Stimulated activated CD8-positive, alpha-beta memory T cell treated with anti-CD3 and anti-CD28 coated beads, Interleukin-4, amount 100 ng/mL, for 1 hour (primary cell): ENCODE measurements at places on chromosomes 7 and 10.

- no peak for DNase-seq
These were observed 92.2 kb upstream of the DKK1 start for GRCh38 chr10:52221923-52222322.

GRCh38 chr10:101772017-101772894, 3.7 kb downstream of the FGF8 start:
- DNase-seq = no peak

- DNase-seq = no peak
These were observed 237.5 kb upstream of the GNAI1 start for GRCh38 chr7:79897166-79897565.

DNA sequence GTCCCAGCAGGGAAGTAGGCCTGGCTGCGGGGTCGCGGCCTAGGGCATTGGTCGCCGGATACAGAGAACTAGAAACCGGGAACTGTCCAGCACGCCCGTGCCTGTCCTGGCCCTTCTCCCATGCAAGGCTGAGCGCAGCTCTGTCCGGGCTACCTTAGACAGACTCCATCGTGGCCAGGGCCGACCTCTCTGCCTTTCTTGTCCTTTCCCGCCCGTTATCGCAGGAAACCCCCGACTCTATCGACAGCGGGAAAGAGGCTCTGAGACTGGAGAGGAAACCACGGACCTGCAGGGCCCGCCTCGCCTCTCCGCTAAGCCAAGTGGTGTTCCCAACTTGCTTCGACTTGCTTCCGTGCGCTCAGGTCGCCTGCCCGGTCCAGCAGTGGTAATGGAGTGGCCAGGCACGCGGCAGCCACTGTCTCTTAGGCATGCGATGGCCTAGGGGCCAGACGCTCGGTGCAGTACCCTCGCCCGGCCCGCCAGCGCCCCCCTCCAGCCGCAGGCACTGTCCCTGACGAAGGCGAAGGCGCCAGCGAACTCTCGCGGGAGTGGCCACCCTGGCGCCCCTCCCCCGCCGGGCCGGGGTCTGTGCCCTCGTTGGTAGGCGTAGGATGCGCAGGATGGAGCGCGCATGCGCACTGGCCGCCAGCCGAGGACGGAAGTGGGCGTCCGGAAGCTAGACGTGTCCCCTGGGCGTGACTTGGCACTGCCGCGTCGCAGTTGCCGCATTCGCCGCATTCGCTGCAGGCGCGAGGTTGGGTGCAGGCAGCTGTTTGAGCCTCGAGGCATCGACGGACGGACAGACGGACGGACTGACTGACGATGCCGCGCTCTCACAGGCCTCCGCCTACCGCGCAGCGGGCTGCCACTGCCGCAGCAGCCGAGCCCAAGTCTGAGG, 54.4 kb downstream of the MCMBP start:
- DNase-seq = no peak

DNA sequence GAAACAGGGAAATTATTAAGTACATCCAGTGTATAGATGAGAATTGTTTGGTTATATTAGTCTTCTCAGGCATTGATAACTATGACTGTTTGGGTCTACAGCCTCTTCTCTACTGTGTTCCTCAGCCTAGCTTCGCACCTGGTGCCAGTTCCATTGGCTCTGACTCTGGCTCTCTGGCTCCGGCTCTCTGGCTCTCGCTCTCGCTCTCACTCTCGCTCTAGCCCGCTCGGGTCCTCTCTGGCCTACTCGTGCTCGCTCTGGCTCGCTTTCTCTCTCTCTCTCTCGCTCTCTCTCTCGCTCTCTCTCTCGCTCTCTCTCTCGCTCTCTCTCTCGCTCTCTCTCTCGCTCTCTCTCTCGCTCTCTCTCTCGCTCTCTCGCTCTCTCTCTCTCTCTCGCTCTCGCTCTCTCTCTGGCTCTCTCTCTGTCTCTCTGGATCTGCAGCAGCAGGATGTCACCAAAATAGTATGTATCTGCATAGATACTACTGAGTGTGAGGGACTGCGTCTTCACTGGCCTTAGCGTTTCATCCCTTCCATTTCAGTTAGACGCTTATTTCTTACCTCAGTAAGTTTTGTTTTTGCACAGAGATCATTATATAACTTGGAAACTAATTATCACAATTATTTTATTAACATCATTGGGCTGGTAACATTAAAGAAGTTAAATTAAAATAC, 6.5 kb upstream of the SSBP1 start:
- DNase-seq = no peak

DNA sequence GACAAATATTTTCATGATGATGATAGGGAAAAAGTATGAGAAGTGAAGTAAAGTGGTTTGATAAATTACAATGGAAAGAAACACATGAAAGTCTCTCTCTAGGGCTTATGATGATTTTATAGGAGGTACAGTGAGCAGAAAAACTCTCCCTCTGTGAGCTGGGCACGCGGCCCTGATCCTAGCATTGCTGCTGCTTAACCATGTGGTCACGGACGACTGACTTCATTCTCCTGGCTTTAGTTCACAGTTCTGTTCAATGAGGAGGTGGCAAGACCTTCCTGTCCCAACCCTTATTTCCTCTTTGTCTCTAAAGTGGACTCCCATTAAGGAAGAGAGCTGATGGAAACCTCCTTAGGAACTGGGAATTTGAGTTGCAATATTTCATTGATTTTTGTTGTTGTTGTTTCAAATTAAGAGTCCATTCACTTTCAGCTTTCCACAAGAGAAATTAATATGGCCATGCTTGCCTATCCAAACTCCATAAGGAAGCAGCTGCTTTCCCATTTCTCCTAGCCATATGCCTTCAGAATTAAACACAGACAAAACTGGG, 8.2 kb upstream of the PON3 start:
- DNase-seq = no peak

DNA sequence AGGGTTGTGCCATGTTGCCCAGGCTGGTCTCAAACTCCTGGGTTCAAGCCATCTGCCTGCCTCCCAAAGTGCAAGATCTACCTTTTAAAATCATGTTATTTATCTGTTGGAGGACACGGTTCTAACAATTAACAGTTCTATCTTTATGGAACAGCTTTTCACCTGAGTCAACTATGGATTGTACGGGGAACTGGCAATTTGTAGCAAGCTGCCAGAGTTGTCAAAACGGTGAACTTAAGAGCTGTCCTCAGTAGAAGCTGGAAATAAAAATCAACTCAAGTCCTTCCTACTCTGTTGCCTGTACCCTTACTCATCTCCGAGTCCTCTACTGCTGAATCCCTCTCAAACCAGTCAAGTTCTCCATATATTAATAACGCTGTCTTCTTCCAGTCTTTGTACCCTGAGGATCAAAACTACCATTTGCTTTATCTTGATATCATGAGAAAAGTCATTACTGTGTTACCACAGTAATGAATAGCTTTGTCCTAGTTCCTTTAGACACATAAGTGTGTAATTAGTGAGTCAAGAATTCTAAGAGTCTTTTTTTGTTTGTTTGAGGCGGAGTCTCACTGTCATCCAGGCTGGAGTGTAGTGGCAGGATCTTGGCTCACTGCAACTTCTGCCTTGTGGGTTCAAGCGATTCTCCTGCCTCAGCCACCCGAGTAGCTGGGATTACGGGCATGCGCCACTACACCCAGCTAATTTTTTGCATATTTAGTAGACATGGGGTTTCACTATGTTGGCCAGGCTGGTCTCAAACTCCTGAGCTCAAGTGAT, 28.2 kb downstream of the HBP1 start:
- DNase-seq = no peak

GRCh38 chr10:191703-192518, 56.7 kb downstream of the ZMYND11 start:
- DNase-seq = no peak

GRCh38 chr7:17940951-17941431, 697 bp upstream of the SNX13 start:
- no peak for DNase-seq

GRCh38 chr10:71241114-71241829, 28.9 kb downstream of the UNC5B start:
- DNase-seq = no peak

DNA sequence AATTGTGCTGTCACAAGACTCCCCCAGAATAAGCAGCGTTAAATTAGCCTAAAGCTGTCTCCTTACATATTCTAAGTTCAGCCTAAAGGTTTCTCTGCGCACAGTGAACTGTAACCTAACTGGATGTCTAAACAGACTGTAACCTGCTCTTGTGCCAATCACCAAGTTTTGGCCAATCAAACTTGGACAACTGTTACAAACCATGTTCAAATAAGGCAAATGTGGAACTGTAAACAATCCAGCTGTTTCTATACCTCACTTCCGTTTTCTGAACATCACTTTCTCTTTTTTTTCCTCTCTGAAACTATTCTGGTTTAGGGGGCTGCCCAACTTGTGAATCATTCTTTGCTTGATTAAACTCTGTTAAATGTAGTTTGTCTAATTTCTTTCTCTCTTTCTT, 252.2 kb upstream of the HABP2 start:
- no peak for DNase-seq

DNA sequence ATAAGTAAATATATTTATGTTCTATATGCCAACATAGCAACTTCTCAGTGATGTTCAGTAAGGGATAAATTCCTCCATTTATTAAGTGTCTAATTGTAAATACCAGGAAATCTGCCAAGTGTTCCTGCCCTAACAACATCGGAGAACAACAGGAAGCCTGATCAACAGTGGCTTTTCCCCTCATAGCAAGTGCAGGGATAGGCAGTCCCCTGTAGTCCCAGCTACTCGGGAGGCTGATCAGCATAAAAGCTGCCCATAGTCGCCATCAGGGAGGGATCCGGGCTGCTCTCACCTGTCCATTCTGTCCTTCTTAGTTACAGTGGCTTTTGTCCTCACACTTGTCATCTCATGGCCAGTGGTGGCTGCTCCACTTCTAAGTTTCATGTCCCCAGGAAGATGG, 141.3 kb downstream of the IDE start:
- DNase-seq = no peak

GRCh38 chr10:48681740-48682139, 2.9 kb upstream of the WDFY4 start:
- no peak for DNase-seq

GRCh38 chr10:34078017-34078744, 736.9 kb downstream of the PARD3 start:
- DNase-seq = no peak

DNA sequence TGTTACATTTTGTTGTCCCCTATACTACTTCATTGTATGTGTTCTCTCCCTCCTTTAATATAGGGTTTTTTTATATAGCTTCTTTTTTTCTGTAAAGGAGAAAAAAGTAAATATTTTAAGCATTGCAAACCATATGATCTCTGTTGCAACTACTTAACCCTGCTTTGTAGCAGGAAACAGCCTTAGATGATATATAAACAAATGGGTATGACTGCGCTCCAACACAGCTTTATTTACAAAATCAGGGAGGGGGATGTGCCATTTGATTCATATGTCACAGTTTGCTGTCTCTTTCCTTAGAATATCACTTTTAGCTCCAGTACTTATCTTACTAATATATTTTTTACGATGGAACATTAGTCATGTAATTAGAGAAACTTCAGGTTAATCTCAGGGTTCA, 155.2 kb upstream of the GNAI1 start:
- DNase-seq = no peak

DNA sequence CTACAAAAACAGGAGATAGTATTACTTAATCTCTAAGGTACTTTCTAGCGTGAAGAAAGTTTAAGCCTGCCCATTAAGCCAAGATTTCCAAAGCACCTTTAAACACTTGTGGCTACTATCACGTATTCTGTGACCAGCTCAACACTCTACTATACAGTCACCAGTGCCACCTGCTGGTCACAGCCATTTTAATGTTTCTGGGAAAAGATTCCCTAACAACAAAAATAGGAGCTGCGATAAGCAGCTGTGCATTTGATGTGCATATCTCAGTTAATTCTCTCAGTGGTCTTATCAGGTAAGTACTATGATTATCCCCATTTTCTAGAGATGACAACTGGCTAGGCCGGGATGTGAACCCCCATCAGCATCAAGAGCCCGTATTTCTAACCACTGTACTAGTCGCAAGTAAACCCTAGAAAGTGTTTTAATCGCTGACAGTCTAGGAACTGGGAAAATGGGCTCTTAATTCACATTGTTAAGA, 860 bp downstream of the SEC31B start:
- DNase-seq = no peak

DNA sequence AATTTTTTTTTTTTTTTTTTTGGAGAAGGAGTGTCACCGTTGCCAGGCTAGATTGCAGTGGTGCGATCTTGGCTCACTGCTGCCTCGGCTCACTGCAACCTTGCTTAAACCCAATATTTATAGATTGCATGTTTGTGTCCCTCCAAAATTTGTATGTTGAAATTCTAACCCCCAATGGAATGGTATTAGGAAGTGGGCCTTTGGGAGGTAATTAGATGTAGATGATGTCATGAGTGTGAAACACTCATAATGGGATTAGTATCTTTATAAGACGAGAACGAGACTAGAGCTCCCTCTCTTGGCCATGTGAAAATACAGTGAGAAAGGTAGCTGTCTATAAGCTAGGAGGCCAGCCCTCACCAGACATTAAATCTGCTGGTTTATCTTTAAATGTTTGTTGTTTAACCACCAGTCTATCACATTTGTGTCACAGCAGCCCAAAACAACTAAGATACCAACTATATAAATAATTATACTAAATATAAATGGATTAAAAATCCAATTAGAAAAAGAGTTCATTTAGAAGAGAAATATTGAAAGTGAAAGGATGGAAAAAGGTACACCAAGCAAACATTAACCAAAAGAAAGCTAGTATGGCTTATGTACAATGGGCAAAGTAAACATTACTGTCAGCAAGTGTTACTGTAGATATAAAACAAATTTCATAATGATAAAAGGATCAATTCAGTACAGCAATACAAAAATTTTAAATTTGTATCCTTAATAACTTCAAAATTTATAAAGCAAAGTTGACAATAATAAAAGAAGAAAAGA, 9.3 kb downstream of the TCAF1 start:
- DNase-seq = no peak

GRCh38 chr10:70162892-70163201, 7.5 kb downstream of the SAR1A start:
- DNase-seq = no peak

DNA sequence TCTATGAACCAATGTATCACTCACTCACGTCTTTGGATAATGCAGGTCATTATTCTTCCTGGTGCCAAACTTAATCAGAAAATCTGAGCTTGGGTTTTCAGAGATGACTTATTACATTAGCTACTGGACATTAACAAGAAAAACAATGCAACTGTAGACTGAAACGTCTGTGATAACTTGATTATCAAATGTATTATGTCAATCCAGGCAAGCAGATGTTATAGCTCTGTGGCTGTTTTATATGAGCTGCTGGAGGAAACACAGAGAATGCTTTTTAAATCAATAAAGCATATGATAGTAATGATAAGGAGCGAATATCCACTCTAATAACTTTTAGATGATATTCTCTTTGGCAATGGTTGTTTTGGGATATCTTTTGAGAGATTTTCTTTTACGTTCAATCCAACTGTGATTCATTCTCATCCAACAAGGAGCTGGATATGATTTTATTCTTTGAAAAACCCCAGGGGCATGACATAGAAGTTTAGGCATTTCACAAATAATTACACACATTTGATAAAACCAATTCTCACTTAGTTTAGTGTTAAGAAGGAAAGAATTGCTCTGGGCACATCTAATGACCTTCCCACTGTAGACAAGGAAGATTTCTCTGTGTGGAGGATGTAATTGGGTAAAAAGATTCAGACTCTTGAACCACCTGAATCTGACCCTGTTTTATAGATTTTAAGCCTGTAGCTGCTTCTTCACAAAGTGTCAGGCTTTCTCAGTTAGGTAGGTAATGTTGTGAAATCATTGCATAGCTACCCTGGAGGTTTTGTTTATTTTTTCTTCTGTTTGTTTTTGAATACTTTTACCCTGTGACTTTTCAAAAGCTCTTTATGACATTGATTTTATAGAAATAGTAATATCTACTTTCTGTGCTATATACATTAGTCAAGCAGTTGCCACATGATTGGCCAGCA, 1124.7 kb downstream of the DNAJB9 start:
- no peak for DNase-seq

- DNase-seq = no peak
These were observed 171.2 kb upstream of the COL1A2 start for GRCh38 chr7:94223375-94224084.
